ENCODE measurements at places on chromosomes 4 and X. TPM values are rescaled to one million over a fixed set of nuclear protein-coding genes. Genes with fewer than 3 reads are reported as not detected.
A peak's percentile ranks its signal among the peaks of the same experiment; 100 is the strongest.

STARD8 gene
- not detected for total RNA-seq

AMBN gene
- 0.27 TPM for total RNA-seq

TLR8 gene
- not detected for total RNA-seq

IBSP gene
- total RNA-seq = not detected

GYG2 gene
- 44.0 TPM for total RNA-seq

SYP gene
- total RNA-seq = 23.3 TPM

CENPVL3 gene
- total RNA-seq = not detected

UGT2B11 gene
- not detected for total RNA-seq

CCDC149 gene
- total RNA-seq = 0.95 TPM

PDZD4 gene
- total RNA-seq = 1.3 TPM

MAN2B2 gene
- total RNA-seq = 17.3 TPM

SASH3 gene
- total RNA-seq = not detected

NDST4 gene
- total RNA-seq = 4.4 TPM

PLXNB3 gene
- not detected for total RNA-seq

DNA sequence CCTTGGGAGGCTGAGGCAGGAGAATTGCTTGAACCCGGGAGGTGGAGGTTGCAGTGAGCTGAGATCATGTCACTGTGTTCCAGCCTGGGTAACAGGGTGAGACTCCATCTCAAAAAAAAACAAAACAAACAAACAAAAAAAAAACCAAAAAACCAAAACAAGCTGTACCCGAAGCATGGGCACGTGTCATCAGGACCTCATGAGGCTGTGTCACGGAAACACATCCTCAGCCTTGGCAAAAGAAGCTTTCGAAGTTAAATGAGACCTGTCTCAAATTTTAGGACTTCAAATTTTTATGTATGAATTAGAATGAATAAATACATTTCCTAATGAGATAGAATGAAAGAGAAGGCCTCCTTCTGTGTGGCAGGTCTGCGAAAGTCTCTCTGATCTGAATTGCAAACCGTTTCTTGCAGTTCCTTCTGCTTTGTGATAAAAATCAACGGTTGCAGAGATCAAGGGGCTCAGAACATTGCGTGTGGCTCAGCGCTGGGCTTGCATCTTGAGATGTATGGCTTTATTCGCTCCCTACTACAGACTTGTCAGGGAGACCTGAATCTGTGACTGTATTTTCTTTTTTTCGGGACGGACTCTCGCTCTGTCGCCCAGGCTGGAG, 19.5 kb upstream of the CRLF2 start:
- H3K4me1 ChIP-seq = no peaks in the 10 kb centered on the region
- H3K27ac ChIP-seq = no peak overlapping the region
- H3K4me3 ChIP-seq = no peak overlapping the region
- no peaks in the 10 kb centered on the region for H3K36me3 ChIP-seq
- DNase-seq = no peak

DNA sequence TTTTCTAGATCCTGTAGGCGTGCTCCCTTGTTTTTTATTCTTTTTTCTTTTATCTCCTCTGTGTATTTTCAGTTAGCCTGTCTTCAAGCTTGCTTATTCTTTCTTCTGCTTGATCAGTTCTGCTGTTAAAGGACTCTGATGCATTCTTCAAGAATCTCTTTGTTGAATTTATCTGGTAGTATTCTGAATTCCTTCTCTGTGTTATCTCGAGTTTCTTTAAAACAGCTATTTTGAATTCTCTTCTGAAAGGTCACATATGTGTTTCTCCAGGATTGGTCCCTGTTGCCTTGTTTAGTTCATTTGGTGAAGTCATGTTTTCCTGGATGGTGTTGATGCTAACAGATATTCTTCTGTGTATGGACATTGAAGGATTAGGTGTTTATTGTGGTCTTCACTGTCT, 15.3 kb downstream of the RAB33B start:
- DNase-seq = no peak
- H3K4me1 ChIP-seq = peaks cover 12% of the 10 kb centered on the region
- no peak overlapping the region for H3K4me3 ChIP-seq
- peak overlapping the region; percentile 9 for H3K27ac ChIP-seq

DNA sequence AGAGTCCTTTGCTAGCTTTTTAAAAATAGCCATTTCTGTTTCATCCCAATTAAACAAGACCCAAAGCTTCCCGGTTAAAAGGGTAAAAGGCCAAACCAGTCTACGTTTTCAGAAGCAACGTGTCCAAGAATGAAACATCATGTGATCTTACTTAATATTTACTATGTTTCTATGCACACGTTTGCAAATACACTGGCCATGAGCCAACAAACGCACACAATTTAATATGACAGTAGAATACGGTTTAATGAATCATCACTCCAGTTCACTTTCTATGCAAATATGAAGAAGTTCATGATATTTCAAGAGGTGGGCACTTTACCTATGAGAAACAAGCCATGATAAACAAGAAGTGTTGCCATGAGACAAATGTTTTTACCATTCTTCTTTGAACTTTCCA, 4.3 kb downstream of the NR0B1 start:
- DNase-seq = no peak
- H3K27me3 ChIP-seq = no peaks in the 10 kb centered on the region
- H3K27ac ChIP-seq = no peak overlapping the region
- H3K4me1 ChIP-seq = no peaks in the 10 kb centered on the region
- no peaks in the 10 kb centered on the region for H3K36me3 ChIP-seq

DNA sequence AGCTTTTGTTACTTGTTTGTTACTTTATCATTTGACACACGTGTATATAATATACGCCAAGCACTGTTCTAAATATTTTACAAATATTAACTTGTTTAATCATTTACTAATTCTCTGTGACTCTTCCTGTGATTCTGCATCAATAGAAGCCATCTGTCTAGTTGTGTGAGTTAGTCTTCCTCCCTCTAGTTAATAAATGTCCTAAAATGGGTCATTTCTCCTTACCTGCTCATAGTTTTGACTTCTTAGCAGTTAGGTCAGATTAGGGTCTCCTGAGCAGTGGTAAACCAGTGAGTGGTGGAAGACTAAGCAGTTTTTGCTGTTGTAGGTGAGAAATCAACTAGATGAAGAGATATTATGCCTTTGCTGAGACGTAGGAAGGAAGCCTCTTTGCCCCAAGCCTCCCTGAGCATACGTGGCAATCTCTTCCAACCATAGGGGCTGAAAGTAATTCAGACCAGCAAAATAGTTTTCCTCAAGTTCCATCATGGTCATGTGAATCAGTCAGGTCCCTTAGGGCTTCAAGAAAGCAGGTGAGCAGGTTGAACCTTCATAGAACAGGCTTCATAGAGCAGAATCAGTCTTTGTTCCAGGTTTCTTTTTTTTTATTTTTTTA, 38.7 kb upstream of the THOC2 start:
- peaks cover 9% of the 10 kb centered on the region for H3K4me1 ChIP-seq
- peak overlapping the region; percentile 81 for H3K27ac ChIP-seq
- DNase-seq = no peak
- no peaks in the 10 kb centered on the region for H3K36me3 ChIP-seq
- H3K4me3 ChIP-seq = no peak overlapping the region
- H3K27me3 ChIP-seq = no peaks in the 10 kb centered on the region

DNA sequence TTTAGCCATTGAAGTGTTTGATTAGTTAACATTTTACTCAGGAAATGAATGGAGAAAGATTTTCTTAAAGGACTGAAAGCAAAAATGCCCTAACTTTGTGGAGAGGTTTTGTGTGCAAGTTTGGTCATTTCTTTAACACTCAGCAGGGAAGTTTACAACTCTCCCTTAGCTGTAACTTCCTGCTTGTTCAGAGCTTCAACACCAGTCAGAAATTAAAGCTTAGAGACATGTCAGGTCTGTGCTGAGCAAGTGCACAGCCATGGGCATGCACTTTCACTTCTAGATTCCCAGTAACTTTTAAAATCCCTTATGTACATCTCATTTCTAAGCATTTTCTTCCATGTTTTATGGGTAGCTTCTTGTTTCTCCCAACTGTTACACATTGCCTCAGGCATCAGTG, 326.0 kb downstream of the ACTRT1 start:
- no peaks in the 10 kb centered on the region for H3K36me3 ChIP-seq
- no peaks in the 10 kb centered on the region for H3K4me1 ChIP-seq
- H3K27me3 ChIP-seq = no peaks in the 10 kb centered on the region
- no peak overlapping the region for H3K27ac ChIP-seq
- no peak overlapping the region for H3K4me3 ChIP-seq

- no peak for DNase-seq
- no peaks in the 10 kb centered on the region for H3K36me3 ChIP-seq
- H3K4me3 ChIP-seq = no peak overlapping the region
- H3K27ac ChIP-seq = no peak overlapping the region
- no peaks in the 10 kb centered on the region for H3K4me1 ChIP-seq
- H3K27me3 ChIP-seq = no peaks in the 10 kb centered on the region
Measured at GRCh38 chr4:188941524-188942119, 802.4 kb downstream of the TRIML1 start.

- no peak for DNase-seq
- H3K27ac ChIP-seq = no peak overlapping the region
Measured at GRCh38 chr4:188275686-188276085, 136.4 kb downstream of the TRIML1 start.

DNA sequence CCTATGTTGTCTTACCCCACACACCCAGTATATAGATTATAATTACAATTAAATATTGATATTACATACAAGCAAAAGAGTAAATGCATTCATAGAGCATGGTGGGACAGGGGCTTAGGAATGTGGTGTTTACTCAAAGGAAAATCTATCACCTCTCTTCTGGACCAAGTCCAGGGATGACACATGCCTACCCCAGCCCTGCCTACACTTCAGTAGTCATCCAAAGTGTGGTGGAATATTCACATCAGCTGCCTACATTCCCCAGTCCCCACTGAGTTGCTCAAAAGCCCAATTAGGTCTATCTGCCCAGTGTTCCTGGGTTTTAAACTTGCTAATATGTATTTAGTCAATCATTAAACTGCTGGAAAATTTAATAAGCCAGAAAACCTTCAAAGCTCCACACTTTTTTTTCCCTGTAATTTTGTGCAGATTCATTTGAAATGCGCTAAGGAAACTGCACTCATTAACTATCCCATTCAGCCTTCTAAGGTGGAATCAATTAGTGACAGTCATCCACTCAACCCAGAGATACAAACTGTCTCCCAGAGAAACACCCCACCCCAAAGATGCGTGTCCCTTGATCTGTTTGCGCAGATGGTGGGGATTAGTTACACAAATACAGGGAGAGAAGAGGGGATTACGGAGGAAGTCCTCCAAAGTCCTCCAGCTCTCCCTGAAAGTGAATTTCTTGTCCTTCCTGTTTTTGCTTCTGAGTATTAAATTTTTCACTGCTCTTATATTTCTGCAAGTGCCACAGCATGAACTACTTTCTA, 91.7 kb upstream of the KDR start:
- H3K4me3 ChIP-seq = no peak overlapping the region
- DNase-seq = peak; percentile 7
- no peaks in the 10 kb centered on the region for H3K27me3 ChIP-seq
- H3K36me3 ChIP-seq = no peaks in the 10 kb centered on the region
- 0 out of 2 replicates have a peak, but pooled peaks cover 9% of the 10 kb centered on the region for H3K4me1 ChIP-seq
- H3K27ac ChIP-seq = no peak overlapping the region

- no peak overlapping the region for H3K4me3 ChIP-seq
- no peaks in the 10 kb centered on the region for H3K27me3 ChIP-seq
- DNase-seq = no peak
Measured at GRCh38 chr4:153773236-153773690, 13.4 kb upstream of the RNF175 start.

DNA sequence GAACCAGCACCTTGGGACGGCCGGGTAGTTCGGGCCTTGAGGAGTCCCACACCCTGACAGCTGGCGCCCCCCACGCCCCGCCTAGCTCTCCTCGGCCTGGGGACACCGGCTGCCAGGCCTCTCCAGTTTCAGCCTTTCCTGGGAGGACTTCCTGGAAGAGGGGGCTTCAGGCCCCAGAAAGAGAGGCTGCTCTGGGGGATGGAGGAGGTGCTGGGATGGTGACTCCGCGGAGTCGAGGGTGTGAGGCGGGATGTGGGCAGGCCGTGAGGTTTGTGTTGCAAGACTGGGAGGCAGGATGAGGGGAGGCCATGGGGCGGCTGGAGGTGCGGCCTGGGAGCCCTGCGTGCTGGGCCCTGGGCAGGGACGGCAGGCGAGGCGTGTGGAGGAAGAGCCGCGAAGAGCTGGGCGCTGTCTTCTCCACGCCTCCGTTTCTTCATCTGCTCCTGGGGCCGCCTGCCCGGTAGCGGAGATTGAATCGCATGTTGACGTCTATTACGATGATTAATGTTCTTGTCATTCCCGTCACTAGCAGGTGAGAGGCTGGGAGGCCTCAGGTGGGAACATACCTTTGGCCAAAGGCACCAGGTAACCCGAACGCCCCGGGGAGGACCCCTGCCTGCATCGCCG, 918 bp upstream of the FGFRL1 start:
- peak; percentile 56 for DNase-seq
- H3K27me3 ChIP-seq = no peaks in the 10 kb centered on the region
- H3K4me3 ChIP-seq = peak overlapping the region; percentile 73
- H3K36me3 ChIP-seq = no peaks in the 10 kb centered on the region
- H3K27ac ChIP-seq = peak overlapping the region; percentile 78

DNA sequence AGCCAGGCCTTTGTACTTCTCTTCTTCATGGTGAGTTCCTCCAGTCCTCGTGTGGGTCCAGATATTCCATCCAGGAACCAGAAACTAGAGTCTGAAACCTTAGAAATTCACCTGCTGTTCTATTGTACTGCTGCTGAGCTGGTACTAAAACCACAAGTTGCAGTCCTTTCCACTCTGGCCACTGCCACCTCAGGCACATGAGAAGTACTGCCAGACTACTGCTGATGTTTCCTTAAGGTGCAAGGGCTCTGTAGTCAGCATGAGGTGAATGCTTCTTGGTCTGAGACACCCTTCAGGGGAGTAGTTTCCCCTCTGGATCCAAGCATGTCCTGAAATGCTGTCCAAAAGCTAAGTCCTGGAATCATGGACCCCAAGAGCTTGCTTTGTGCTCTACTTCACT, 399.6 kb upstream of the CT83 start:
- no peaks in the 10 kb centered on the region for H3K36me3 ChIP-seq
- H3K4me3 ChIP-seq = no peak overlapping the region
- H3K27ac ChIP-seq = no peak overlapping the region

GRCh38 chr4:150065740-150066139, 12.5 kb upstream of the DCLK2 start:
- no peak overlapping the region for H3K4me3 ChIP-seq
- H3K4me1 ChIP-seq = no peaks in the 10 kb centered on the region
- no peak overlapping the region for H3K27ac ChIP-seq
- DNase-seq = no peak

GRCh38 chr4:15936495-15936894, 2.0 kb downstream of the FGFBP1 start:
- no peak overlapping the region for H3K27ac ChIP-seq
- H3K27me3 ChIP-seq = no peaks in the 10 kb centered on the region
- DNase-seq = no peak
- no peak overlapping the region for H3K4me3 ChIP-seq
- no peaks in the 10 kb centered on the region for H3K4me1 ChIP-seq
- no peaks in the 10 kb centered on the region for H3K36me3 ChIP-seq

GRCh38 chr4:84825701-84826341, 140.7 kb downstream of the WDFY3 start:
- H3K4me1 ChIP-seq = no peaks in the 10 kb centered on the region
- no peak overlapping the region for H3K4me3 ChIP-seq
- H3K36me3 ChIP-seq = no peaks in the 10 kb centered on the region
- H3K27ac ChIP-seq = no peak overlapping the region

DNA sequence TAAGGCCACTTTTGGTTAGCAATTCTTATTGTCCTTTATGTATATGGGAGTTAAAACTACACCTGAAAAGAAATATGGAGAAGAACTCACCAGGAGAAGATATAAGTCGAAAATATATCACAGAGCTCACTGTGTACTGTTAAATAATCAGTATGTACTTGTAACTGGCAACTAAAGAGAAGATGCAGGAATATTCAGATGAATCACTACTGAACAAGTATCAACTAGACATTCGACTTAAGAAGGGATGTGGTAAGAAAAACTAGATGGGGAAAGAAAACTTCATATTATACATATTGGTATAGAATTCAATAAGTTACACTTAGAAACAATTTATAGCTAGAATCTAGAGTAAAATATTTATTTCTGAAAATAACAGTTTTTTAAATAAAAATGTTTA, 230.0 kb downstream of the CAMK2D start:
- H3K4me1 ChIP-seq = no peaks in the 10 kb centered on the region
- DNase-seq = no peak
- H3K36me3 ChIP-seq = no peaks in the 10 kb centered on the region
- H3K4me3 ChIP-seq = no peak overlapping the region
